Right cardiac atrium (tissue), 5 donors: ENCODE measurements at places on chromosomes 4 and X. TPM values are rescaled to one million over a fixed set of nuclear protein-coding genes. Genes with fewer than 3 reads are reported as not detected.

ODAPH gene
- not detected for total RNA-seq

TBC1D14 gene
- total RNA-seq = 36.2 TPM

KLF3 gene
- 24.6 TPM for total RNA-seq

GPR50 gene
- total RNA-seq = not detected

LINC00632 gene
- 305 TPM for total RNA-seq

IL1RAPL1 gene
- total RNA-seq = 3.1 TPM

ZFYVE28 gene
- 5.9 TPM for total RNA-seq

TMEM128 gene
- total RNA-seq = 15.3 TPM

CLIC2 gene
- total RNA-seq = 21.7 TPM

GABRA4 gene
- total RNA-seq = 0.03 TPM

HERC6 gene
- total RNA-seq = 9.8 TPM

HMGB3 gene
- 5.7 TPM for total RNA-seq

GRCh38 chr4:17310269-17310652 is 201.6 kb downstream of the QDPR start:
- no peak for DNase-seq

- DNase-seq = no peak
Observed at GRCh38 chr4:10281996-10282395, 165.4 kb upstream of the WDR1 start.

GRCh38 chrX:106718709-106719108 is 7.8 kb upstream of the RNF128 start:
- DNase-seq = no peak

GRCh38 chrX:105552395-105552794 is 269.9 kb upstream of the NRK start:
- DNase-seq = no peak

GRCh38 chr4:85489273-85489981 is 14.5 kb downstream of the ARHGAP24 start:
- DNase-seq = no peak

- DNase-seq = no peak
Observed at GRCh38 chr4:69828828-69829227, 31.1 kb downstream of the SULT1E1 start.

GRCh38 chr4:153495480-153496193 is 29.5 kb downstream of the TMEM131L start:
- DNase-seq = no peak

GRCh38 chr4:147853706-147854105 is 121.8 kb downstream of the ARHGAP10 start:
- DNase-seq = no peak

GRCh38 chr4:73086095-73086868 is 16.8 kb upstream of the COX18 start:
- DNase-seq = no peak

DNA sequence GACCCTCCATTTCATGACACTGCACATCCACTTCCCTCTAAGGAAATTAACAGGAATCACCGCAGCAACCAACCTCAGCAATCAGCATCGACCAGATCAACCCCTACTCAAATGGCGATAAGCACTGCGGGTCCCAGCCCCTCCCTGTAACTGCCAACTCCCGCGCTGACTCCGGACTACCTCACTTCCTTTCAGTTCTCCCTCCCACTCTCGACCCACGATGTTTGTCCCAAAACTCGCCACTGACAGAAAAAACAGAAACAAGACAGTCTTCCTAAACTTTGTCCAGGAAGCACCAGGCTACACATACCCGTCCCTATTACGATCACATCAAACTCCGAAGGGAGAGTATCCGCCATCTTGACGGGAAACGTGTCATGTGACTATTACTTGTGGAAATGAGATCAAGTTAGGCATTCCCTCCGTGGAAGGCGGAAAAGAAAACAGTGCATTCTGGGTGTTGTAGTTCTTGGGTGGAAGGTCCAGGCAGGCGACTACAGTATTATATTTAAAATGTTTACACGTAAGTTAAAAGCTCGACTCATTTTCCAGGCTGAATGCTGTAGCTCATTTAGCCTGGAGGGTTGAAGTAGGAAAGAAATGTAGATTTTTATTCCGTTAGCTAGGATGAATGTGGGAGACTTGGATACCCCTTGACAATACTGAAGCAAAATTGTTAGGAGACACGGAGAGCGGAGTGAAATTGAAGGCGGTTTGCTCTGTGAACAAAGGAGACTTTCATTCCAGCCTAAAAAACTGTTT is at the start of gene CHM:
TSS of gene CHM (minus strand) at position 385 of the 762 bp plus-strand sequence. CDS start at position 359, 26 bp downstream.
- DNase-seq = peak; percentile 32

DNA sequence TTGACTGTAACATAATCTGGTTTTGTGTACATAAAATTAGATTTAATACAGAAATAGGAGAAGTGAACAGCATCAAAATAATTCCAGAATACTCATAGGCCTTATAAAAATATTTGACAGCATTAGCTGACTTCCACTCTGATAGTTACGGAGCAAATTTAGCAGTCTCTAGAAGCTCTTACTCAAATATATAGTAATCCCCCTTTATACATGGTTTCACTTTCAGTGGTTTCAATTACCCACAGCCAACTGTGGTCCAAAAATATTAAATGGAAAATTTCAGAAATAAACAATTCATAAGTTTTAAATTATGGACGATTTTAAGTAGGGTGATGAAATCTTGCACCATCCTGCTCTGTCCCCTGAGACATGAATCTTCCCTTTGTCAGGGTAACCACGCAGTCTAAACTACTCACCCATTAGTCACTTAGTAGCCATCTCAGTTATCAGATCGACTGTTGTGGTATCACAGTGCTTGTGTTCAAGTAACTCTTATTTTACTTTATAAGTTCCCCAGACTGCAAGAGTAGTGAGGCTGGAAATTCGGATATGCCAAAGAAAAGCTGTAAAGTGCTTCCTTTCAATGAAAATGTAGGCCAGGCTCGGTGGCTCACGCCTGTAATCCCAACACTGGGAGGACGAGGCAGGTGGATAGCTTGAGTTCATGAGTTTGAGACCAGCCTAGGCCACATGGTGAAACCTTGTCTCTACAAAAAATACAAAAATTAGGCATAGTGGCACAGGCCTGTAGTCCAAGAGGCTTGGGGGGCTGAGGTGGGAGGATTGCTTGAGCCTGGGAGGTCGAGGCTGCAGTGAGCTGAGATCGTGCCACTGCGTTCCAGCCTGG is 17.2 kb upstream of the RTL9 start:
- no peak for DNase-seq

- peak; percentile 63 for DNase-seq
Observed at GRCh38 chr4:153790962-153791551, 2.2 kb upstream of the SFRP2 start.

DNA sequence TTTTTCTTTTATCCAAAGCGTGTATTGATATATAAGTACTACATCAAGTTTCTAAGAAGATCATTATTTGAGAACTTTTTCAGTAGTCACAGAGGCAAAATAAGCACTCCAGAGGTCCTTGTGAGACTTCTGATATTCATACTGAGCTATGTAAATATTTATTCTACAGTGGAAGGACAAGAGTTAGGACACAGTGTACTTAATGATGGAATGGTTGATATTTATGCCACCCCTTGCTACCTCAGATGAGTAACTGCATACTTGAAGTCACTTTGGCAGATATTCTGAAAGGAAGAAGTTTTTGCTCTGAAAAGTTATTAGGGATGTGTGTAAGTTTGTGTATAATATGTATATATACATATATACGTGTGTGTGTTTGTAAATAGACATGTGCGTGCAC is 30.3 kb downstream of the MAGEA1 start:
- DNase-seq = no peak

DNA sequence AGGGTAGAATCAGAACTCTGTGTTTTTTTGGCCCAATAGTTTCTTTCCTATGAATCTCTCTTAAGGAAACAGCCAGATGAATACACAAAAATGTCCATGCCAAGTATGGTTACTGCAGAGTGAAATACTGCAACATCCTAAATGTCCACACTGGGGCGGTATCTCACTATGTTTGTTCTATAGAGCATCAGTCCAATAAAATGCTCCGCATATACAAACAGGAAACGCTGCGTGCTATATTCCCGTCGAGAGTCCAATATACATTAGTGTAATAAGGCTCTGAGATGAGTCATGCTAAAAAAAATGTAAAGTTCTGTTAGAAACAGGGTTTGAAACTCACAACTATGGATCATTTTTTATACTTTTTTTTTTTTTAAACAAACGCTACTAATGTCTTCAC is 72.9 kb upstream of the ENOX2 start:
- DNase-seq = no peak

DNA sequence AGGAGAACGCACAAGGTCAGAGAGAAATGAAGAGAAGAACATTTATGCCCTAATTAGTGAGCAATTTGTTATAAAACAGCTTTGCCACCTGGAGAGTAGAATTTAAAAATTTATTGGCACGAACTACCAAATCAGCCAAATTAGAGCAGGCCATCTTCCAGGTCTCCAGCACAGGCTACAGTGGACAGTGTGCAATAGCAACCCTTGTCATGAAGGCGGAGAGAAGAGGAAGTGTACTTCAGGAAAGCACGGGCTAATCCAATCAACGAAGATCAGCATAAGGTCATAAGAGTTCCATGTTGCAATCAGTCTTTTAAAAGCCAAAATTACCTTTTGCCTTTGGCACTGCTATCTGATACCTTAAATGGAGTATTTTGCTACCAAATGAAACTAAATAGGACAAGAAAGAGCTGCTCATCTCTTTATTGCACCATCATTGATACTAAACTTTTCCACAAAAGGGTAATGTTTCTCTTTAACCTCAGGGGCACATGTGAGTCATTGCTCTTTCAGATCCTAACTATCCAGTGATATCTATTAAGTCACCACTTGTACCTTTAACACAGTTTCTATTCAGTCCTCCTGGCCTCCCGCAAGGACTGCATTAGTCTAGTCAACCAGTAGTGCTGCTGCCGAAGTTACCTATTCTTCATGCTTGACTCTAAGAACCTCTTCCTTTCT is 19.9 kb downstream of the ANK2 start:
- no peak for DNase-seq

- DNase-seq = no peak
Observed at GRCh38 chr4:159374749-159375530, 272.1 kb downstream of the RAPGEF2 start.

GRCh38 chr4:8818063-8818881 is 53.4 kb downstream of the HMX1 start:
- no peak for DNase-seq

DNA sequence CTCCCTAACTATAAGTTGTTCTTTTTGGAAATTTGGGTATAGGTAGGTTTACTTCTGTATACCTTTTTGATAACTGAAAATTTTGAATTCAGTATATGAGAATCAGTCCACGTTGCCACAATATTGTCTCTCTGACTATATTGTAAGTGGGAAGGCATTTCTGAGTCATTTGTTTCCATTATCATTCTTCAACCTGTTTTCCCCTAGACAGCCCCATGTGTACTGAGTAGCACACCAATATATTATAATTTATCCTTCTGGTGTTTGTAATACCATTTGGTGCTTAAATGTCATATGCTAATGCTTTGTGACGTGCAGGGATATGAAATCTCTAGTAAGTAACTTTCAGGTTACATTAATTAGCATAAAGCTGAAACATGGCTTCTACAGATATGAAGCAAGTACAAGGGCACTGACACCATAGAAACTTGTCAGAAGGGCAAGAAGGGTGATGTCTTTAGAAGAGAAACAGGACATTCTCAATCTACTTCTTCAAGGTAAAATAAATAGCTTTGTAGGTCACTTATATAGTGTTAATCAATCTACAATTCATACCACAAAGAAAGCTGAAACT is 27.7 kb downstream of the PAK3 start:
- DNase-seq = no peak

DNA sequence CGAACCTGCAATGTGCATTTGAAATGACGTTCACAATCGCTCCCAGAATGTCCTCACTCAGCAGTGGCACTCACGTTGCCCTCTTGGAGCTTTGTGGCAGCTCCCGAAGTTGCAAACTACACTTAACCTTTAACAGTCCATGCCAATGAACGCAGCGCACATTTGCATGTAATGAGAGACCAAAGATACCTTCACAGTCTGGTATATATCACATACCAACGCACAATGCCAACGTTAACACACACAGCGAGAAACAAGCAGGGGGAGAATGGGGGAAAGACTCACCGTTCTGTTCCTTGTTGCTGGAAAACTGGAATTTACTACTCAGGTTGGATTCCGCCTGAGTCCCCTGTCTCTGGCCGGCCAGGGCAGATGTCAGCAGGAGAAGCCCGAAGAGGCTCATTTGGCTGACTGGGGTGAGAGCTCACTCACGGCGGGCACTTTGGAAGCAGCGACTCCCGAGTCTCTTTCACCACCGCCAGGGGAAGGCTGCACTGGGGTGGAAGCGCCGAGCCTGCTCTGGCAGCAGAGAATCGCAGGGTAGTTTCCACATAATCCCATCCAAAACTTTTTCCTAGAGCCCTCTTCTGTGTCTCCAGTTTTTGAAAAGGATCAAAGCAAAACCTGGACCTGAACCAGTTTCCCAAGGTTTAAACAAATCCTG is 966 bp downstream of the PDGFC start:
- DNase-seq = peak; percentile 67

GRCh38 chr4:1994938-1995337 is 13.8 kb downstream of the NELFA start:
- no peak for DNase-seq

DNA sequence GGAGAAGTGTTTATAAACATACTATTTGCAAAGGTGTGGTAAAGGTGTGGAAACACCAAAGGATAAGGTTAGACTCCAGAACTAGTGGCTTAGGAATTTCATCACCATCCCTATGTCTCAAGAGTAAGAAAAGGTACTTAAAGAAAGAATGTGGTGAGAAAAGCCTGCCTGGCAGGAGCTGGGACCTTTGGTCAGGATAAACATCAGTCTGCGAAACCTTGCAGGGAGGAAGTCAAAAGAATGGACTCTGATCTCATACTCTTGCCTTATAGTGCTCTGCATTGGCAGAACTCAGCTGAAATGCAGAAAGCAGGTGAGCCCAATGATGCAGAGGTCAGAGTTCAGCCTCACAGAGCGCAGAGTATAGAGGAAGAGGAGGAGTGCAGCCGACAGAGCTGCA is 97.2 kb upstream of the NR3C2 start:
- no peak for DNase-seq

DNA sequence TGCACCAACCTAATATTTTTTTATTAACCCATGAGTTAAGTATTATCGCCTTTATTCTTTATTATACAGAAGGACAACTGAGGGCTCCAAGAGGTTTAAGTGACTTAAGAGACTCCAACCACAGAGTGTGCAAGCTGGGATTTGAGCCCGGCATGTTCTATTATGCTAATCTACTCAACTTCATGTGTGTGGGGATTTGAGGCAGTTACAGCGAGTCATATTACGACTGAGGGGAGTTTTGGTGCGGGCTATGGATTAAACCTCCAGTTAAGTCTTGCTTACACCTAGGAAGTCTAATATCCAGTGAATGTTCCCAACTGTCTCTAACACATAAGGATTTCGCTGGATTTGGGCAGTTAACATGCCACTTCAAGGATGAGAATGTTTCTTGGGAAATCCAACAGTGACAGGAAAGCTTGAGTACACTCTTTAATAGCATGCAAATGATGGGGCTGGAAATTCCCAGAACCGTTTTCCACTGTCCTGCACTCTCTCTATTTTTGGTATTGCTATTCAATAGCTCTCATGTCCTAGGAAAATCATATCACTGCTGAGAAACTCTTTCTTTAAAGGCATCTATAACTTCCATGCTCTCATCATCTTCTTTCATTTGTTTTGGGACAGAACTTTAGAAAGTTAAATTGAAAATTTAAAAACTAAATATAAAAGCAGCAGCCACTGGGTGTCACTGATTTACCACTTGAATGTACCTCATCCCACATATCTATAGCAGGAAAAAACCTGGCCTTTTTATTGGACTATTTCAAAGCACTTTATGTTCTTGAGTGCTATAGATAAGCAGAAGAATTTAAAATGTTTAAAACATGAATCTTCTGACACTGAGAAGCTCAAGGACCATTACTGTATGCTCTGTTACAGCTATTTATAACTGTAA is 165.1 kb upstream of the TTC29 start:
- no peak for DNase-seq

- no peak for DNase-seq
Observed at GRCh38 chr4:136743238-136743637, 789.1 kb downstream of the PCDH18 start.
